ENCODE measurements at places on chromosomes 13 and 19.

- DNase-seq = no peak
Measured at GRCh38 chr13:66673401-66673800, 556.7 kb downstream of the PCDH9 start.

DNA sequence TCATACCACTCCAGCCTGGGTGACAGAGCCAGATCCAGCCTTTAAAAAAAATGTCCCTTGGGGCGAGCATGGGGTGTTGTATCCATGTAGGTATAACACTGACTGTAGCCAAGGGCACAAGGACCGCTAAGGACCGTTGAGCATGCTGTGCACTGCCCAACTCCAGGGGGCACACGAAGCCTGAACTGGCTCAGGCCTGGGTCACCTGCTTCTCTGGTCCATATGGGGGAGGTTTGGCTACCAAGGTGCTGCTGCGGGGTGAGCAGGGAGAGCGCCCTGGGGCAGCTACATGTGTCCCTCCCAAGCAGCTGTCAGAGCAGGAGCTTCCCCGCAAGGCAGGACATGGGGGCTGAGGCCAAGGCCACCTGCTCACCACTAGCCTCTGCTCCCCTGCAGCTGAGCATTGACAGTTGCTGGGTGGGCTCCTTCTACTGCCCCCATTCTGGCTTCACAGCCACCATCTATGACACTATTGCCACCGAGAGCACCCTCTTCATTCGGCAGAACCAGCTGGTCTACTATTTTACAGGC, 16.3 kb downstream of the CATSPERG start:
- DNase-seq = no peak

DNA sequence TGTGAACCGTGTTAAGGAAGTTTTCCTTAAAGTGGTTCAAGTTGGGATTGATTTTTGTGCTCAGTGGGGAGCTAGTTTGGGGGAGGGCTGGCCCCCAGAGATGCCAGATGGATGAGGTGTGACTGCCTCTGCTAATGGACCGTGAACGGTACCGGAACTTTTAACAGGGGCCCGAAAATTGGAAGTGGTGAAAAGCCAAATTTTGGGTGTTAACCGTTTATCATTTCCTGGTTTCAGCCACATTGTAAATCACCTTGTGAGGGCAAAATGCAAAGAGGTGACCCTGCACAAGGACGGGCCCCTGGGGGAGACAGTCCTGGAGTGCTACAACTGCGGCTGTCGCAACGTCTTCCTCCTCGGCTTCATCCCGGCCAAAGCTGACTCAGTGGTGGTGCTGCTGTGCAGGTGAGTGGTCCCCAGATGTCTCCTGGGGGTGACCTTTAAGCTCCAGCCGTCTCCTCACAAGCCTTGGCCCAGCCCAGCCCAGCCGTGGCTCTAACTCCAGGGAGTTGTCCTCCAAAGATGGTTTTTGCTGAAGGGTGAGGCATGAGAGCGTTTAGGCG, 18.2 kb downstream of the UPF1 start:
- DNase-seq = no peak

- no peak for DNase-seq
Measured at GRCh38 chr19:39471756-39472536, 8.7 kb upstream of the TIMM50 start.

GRCh38 chr13:101217086-101217485, 199.2 kb downstream of the NALCN start:
- DNase-seq = no peak

- no peak for DNase-seq
Measured at GRCh38 chr13:48594096-48594815, 59.5 kb upstream of the CYSLTR2 start.

GRCh38 chr19:30930941-30931706, 418.1 kb downstream of the TSHZ3 start:
- DNase-seq = no peak

DNA sequence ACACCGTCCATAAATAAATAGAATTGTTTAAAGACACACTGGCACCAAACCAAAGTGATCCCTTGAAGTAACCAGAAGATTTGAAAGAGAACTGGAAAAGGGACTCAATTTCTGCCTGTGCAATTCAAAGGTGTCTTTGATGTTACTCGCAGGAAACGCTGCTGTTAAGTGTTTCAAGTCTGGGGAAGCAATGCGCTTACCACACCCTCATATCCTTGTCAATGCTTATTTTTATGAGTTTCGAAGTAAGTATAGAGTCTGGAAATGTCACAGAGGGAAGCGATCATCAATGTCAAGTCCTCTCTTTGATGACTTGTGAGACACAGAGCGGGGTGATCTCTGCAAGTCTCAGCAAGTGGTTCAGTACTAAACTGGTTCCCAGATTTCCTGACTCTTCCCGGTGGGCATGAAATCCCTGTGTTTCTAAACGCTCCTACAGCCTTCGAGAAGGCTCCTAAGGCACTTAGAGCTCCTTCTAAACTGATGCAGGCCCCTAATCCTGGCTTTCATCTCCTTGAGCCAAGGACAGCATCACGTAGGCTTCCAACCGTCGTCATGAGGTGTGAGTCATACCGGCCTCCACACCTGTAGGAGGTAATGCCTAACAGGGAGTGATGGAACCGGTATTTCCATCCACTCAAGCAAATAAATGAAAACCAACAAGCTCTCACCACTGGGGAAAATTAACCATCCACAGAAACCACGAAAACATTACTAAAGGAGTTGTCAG, 22.8 kb downstream of the SYDE1 start:
- peak; percentile 35 for DNase-seq

DNA sequence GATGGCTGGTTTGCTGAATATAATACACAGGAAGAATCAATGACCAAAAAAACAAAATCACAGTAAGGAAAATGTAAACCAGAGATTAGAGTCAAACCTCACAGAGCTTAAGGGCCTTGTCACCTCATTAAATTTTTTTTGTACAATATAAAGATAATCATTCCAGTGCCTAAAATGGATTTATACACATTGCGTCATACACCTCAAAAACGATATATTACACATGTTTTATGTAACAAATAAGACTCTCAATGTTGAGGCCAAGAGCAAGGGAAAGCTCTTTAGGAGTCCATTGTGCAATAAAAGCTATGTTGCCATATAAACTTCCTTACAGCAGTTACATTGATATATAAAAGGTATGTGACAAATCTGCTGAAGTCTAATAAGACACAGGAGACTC, 856.7 kb upstream of the SLITRK1 start:
- no peak for DNase-seq

- DNase-seq = no peak
Measured at GRCh38 chr19:556611-557382, 12.9 kb downstream of the GZMM start.

DNA sequence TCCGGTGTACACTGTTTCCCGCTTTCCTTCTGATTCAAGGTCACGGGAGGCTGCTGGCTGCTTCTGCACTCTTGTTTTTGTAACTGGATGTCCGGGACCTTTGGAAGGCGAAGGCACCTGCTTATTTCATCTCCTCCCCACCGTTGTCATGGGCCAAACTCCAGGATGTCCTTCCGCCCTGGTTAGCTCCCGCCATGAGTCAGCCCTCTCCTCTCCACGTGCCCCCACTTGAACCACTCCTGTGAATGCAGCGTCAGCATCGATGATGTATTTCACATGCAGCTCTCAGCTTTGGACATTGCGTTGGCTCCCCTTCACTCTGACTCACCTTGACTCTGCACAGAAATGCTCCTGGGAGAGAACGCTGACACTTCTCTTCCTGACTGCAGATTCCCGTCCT, 5.5 kb upstream of the GALP start:
- DNase-seq = peak; percentile 84

GRCh38 chr19:46924874-46925547, 64.2 kb downstream of the ARHGAP35 start:
- no peak for DNase-seq

DNA sequence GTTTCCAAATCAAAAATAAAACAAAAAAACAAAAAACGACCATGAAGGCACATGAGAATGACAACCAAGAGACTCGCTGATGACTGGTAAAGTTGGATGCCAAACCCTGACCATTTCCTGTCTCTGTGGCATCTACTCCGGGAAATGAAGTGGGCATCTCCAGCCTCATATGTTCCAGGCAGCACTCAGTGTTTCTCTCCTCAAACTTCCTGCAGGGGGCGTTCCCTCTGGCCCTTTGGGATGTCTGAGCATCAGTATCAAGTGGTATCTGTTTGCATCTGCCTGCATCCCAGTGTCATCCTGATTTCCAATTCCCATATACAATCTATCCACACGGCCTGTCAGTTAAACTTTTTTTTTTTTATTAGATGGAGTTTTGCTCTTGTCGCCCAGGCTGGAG, 9.8 kb upstream of the SIGLEC12 start:
- no peak for DNase-seq

GRCh38 chr13:71814806-71815360, 52.1 kb downstream of the DACH1 start:
- DNase-seq = no peak

- no peak for DNase-seq
Measured at GRCh38 chr19:1862424-1863327, 703 bp downstream of the KLF16 start.

DNA sequence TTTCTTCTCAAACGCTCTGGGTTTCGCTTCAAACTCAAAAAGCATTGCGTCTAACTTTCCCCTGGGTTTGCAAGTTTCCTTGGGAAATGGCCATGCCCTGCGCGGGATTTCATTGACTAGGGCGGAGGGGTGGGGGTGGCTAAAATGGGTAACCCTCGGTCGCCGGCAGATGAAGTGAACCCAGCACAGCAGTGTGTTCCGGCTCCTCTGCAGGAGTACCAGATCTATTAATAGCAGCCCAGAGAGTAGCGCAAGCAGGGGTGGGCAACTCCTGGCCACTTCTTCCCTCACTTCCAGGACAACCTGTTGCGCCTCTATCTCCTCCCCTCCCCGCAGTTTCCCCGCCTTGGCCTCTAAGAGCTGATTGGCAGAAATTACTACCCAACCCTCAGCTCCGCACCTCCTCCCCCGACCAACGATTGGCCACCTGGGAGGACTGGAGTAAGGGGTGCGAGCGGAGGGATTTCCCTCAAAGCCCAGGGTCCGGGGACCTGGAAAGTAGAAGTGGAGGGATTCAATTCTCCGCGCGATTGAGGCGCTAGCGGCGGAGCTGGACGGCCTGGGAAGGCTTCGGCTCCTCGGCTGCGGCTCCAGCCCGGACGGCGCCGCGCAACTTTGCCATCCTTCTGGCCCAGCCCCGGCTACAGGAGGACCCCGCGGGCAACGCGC, at the start of gene FREM2:
Gene FREM2, plus strand, starts transcription at position 501 of the 669 bp plus-strand sequence. CDS start 268 bp downstream, outside the sequence.
- peak; percentile 41 for DNase-seq

- DNase-seq = no peak
Measured at GRCh38 chr13:40756042-40756441, 14.9 kb downstream of the MRPS31 start.

- peak; percentile 13 for DNase-seq
Measured at GRCh38 chr13:39451301-39451700, 151.7 kb downstream of the LHFPL6 start.

- no peak for DNase-seq
Measured at GRCh38 chr13:44629465-44630183, 53.5 kb upstream of the TSC22D1 start.

DNA sequence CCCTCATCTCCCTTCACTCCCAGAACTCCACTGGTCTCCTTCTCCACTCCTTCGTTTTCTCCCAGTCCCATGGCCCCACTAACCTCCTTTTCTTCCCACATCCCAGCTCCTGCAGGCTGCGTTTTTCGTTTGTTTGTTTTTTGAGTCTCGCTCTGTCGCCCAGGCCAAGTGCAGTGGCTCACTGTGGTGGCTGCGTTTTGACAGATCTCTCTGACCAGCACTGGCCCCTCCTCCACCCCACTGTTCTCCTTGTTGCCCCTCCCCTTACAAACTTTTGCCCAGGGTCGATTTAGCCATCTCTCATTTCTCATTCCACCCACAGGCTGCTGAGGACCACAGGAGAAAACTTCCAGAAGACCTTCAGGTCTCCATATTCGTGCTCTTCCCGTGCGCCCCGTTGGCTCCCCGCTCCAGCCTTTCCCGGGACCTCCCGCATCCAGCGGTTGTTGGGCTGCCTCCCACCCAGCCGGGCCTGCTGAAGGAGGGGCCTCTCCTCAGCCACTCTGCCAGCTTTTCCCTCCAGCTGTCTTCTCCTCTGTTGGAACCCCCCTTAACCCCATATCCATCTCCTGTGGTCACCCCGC, 40.6 kb upstream of the GJB6 start:
- no peak for DNase-seq

DNA sequence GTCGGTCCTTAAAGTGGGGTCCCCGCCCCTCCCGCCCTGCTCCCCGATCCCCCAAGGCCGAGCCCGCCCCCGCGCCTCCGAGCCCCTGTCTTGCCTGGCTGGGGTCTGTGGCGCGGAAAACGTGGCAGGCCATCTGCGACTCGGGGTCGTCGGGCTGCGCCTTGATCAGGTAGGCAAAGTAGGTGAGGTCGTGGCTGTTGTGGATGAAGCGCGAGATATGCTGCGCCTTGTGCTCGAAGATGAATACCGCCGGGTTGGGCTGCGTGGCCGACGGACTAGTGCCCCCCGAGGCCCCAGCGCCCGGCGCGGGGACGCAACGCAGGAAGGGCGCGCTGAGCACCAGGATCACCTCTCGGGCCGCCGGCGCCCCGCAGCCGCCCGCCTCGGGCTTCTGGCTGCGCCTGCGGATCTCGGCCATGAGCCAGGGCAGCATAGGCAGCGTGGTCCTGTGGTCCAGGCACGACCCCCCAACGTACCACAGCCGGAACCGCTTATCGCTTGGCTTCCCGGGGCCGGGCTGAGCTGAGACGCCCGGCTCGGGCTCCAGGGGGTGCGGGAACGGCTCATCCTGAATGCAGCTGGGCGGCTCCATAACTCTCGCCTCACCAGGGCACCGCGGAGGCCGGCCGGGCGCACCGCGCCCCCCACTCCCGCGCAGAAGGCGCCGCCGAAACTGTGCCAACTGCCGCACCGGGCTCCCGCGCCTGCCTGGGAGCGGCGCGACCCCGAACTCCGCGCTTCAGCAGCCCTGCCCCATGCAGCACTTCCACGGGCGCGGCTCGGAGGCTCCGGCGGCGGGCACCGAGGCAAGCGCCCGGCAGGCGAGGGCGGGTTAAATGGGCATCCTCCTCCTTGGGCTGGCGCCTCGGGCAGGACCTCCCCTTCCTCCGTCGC, 546 bp downstream of the TBC1D4 start:
- no peak for DNase-seq

- no peak for DNase-seq
Measured at GRCh38 chr13:91426913-91427312, 28.5 kb downstream of the GPC5 start.

GRCh38 chr13:98706446-98707110, 45.9 kb downstream of the SLC15A1 start:
- no peak for DNase-seq

GRCh38 chr19:1396768-1397679, 4.3 kb downstream of the GAMT start:
- no peak for DNase-seq

DNA sequence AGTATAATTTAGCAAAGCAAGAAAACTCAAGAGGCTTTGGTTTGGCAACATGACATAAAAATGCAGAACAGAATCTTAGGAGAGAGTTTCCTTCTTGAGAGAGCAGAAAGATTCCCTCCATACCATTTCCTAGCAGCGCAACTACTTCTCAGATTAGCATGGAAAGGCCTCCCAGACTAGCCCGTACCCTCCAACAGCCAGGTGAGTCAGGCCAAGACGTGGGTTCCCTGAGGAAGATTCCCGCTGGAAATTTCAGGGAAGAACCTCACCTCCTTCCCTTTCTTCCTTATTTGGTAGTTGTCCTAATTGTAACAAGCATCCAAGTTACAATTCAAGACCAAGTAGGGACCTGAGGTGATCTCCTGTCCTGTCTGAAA, 12.3 kb downstream of the COL4A2 start:
- no peak for DNase-seq

- no peak for DNase-seq
Measured at GRCh38 chr13:23796551-23796950, 92.6 kb downstream of the MIPEP start.

All from DMS79 (cell line).